ENCODE measurements at places on chromosomes 12 and 14.

- DNase-seq, result no peak
Measured at GRCh38 chr14:100767003-100767787, 40.5 kb downstream of the DLK1 start.

GRCh38 chr14:92994131-92994676, 71.3 kb downstream of the CHGA start:
- DNase-seq, result no peak

GRCh38 chr14:51726166-51726899, 74.6 kb downstream of the FRMD6 start:
- peak; percentile 70 for DNase-seq

DNA sequence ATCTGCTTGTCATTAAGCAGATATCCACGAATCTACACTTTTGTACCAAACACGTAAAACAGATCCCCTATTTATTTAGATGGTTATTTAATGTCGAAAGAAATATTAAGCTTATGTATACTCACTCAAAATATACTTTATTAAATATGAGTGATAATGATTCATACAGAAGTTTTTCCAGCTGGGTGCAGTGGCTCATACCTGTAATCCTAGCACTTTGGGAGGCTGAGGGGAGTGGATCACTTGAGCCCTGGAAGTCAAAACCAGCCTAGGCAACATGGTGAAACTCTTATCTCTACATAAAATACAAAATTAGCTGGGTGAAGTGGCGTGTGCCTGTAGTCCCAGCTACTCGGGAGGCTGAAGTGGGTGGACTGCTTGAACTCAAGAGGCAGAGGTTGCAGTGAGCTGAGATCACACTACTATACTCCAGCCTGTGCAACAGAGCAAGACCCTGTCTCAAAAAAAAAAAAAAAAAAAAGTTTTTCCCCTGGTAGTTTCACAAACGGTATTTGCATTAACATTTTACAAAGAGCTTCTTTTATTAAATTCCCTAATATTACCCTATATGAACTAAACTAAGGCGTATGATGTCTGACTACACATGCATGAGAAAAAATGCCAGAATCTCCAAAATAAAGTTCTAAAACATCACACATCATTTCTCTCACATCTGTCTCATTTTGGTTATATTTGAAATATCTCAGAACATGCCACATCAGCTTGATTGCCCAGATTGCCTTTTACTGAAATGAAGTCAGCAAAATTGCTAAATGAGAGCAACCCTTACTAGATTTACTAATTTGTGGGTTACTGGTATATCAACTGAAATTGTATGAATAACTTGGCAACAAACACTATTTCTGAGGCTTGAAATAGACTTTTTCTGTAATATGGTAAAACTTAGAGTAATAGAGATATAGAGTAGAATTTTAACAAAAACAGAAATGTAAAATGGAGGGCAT, 74.9 kb downstream of the PAWR start:
- DNase-seq, result no peak

DNA sequence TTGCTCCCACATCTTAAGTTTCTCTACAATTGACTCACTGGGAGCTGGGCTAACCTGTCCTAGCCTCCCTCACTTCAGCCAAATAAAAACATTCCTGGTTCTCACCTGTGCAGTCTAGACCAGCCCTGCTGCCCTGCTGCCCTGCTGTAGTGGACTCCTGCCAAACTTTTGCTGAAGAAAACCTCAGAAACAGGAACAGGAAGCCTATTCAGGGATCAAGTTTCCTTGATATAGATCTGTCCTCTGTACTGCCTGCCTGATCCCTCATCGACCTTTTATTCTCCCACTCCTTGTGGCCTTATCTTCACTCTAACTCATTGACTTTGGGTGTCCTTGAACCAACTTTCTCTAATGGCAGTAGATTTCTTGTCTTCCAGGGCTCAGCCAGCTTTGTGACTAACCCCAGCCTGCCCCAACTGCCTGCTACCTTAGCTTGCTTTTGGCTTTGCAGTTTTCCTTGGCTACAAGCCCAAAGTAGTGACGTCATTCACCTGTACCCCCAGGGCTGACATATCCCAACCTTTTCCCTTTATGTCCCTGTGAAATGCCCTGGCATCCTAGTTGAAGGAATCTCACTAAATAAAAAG, 234.8 kb downstream of the DUSP6 start:
- DNase-seq, result peak; percentile 28

- DNase-seq, result peak; percentile 77
Measured at GRCh38 chr12:6280053-6280469, 30.4 kb upstream of the PLEKHG6 start.

DNA sequence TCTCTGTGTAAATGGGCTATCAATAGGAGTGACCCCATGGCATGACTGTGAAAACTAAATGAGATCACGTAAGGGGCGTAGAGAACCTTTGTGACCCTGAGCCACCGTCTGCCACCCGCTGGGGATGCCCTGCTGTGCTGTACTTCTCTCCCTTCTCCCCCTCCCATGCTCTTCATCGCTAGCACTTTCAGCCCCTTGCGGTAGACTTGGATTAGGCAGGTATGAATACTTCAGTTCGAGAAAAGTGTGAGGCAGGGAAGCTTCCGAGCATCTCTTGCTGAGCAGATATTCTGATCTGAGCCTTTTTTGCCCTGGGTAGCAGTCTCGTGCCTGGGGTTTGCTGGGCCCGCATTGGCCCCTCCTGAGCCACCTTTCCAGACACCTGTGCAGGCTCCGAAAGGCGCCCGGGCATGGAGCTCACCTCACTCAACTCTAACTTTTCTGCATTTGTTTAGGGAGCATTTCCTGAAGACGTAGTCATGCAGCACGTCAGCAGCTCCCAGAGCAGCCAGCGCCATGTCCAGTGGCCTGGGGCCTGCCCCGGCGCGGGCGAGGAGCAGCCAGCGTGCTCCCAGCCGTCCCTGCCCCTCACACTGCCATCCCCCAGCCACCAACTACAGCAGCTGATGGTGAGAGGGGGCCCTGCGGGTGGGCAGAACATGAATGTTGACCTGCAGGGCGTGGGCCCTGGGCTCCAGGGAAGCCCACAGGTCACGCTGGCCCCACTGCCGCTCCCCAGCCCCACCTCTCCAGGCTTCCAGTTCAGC, 40.4 kb downstream of the DDX51 start:
- DNase-seq, result no peak

DNA sequence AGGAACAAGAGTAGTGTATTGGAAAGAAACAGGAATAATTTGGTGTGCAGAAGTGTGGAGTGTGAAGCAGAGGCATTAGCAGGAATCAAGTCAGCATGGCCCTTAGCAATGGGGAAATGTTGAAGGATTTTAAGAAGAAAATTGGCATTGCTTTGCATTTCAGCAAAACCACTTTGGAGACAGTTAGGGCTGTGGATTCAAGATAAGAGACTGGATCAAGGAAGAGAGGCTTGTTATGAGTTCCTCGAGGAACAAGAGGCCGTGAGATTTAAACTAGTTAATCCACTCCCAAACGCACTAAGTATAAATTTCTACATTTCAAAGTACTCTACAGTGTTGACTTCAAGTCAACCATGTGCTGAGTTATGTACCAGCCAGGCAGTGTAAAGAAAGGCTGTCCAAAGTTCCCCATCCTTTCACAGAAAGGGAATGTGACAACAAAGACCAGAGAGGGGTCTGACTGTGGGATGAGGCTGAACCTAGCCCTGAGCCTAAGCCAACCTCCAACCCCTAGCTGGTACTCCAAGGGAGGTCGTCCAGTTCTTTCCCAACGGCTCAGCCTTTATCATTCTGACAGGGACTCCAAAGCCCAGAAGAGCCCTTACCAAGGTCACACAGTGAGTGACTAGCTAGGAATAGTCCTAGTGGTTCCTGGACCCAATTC, 91.2 kb upstream of the BMP4 start:
- no peak for DNase-seq

DNA sequence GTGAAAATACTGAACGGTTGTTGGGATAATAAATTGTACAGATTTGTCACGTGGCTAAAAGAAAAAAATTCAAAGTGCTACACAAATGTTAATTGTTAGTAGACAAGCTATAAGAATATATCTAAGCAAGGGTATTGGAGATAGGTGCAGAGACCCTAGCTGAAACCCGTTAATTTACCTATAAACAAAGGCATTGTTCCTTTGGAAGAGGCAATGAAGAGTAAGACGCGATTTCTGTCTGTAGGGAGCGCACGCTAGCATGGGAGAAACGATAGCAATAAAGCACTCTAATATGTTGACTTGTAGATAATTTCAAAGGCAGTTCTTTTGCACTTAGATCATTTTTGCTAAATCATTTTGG, 565 bp downstream of the CCDC77 start:
- peak; percentile 65 for DNase-seq

DNA sequence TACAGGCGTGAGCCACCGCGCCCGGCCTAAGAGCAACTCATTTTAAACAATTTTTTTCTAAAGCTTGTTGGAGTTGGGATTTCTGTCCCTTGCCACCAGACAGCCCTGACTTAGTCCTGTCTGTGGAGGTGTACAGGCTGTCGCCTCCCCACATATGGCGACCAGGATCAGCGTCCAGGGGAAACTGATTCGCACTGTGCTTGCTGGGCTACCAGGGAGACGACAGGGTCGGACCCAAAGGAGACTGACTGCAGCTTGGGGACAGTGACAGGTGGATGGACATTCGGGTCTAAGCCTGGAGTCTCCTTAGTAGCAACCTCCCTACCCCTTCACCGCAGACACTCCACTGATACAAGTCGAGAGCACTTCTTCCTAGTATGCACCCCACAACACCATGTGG, 40.3 kb downstream of the TRAFD1 start:
- DNase-seq, result no peak

DNA sequence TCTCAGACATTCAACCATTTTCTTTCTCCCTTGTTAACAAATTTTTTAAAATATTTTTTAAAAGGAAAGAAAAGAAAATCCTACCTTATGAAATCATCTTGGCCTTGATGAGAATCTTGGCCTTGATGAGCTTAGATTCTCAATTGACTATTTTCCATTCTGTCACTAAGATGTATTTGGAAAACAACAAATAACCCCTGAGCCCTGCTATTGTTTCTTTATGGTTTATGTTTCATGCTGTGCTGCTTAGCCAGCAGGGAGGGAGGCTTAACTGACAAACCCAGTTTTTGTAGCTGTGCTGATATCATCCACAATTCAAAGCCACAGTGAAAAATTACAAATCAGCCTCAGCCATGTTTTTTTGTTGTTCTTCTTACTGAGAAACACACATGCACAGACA, 404.1 kb downstream of the RAD51B start:
- no peak for DNase-seq

- DNase-seq, result peak; percentile 15
Measured at GRCh38 chr12:56014205-56014604, 6.6 kb upstream of the IKZF4 start.

DNA sequence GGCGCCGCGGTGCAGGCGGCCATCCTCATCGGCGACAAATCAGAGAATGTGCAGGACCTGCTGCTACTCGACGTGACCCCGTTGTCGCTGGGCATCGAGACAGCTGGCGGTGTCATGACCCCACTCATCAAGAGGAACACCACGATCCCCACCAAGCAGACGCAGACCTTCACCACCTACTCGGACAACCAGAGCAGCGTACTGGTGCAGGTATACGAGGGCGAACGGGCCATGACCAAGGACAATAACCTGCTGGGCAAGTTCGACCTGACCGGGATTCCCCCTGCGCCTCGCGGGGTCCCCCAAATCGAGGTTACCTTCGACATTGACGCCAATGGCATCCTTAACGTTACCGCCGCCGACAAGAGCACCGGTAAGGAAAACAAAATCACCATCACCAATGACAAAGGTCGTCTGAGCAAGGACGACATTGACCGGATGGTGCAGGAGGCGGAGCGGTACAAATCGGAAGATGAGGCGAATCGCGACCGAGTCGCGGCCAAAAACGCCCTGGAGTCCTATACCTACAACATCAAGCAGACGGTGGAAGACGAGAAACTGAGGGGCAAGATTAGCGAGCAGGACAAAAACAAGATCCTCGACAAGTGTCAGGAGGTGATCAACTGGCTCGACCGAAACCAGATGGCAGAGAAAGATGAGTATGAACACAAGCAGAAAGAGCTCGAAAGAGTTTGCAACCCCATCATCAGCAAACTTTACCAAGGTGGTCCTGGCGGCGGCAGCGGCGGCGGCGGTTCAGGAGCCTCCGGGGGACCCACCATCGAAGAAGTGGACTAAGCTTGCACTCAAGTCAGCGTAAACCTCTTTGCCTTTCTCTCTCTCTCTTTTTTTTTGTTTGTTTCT, 1.7 kb downstream of the HSPA2 start:
- DNase-seq, result no peak

DNA sequence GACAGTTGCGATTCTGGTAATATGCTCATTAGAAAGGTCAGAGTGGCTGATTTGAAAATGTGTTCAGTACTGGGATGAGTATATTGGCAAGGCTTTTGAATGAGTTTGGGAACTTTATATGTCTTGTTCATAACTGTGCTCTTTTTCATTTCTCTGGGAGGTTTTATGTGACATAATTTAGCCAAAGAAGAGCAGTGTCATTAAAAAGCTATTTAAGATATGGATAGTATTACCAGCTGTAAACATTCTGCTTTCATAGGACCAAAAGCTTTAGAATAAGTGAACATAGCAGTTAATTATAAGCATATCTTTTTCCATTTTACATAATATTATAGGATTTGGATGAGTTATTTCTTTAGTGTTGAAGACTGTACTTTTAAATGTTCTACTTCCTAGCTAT, 260.4 kb downstream of the TTC6 start:
- no peak for DNase-seq

DNA sequence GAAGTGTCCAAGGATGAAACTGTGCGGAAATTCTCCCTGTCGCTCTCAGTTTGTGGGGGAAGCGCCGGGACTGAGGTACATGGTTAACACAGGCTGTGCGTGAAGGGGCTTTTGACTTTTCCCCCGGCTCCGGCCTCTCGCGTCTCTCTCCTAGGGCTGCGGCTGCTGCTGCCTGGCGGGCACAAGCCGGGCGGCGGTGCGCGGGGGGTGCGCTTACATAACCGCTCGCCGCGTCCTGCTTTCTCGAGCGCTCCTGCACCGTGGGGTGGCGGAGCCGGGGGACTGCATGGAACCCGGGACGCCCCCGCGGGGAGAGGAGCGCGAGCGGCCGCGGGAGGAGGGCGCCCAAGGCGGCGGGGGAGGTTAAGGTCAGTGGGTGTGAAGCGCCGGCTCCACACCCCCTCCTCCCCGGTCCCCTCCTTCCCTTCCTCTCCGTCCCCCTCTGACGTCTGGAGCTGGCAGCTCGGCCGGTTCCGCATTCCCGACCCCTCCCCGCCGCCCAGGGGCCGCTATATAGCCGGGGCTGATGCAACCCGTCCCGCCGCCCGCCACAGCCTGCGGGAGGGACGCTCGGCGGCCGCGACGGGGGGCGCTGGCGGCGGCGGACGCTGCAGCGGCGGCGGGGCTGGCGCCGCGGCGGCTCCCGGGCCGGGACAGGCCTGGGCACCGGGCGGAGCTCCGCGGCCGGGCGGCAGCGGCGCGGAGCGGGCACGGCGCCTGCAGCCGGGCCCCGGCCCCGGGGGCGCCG, at the start of gene JDP2:
JDP2 (plus strand) TSS at position 541 of the 748 bp plus-strand sequence. CDS start 9,899 bp downstream, outside the sequence.
- peak; percentile 79 for DNase-seq

GRCh38 chr12:115452751-115453281, 768.8 kb upstream of the TBX3 start:
- no peak for DNase-seq

DNA sequence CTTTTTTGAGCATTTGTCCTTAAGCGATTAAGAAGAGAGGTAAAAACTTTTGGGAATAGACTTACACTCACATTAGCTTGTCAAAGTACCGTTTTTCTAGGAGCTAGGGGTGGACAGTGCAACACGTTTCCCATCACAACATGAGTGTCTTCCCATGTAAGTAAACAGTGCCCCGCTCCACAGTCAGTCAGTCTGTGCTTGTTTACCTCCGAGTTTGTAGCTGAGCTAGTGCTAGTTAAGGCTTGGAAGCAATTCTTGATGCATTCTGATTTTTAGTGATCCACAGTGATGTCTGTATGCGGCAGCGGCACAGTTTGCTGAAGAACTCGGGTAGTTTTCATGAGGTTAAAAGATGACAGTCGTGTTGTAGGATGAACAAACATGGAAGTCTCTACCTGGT, 941 bp downstream of the ZDHHC17 start:
- peak; percentile 41 for DNase-seq

- peak; percentile 81 for DNase-seq
Measured at GRCh38 chr12:80763874-80764273, 47.2 kb downstream of the MYF5 start.
